ENCODE measurements at places on chromosomes 2 and 18.

GRCh38 chr18:72727038-72727655 lies 140.6 kb downstream of the NETO1 start:
- no peak for DNase-seq

- DNase-seq: no peak
These were observed 567.7 kb downstream of the DCC start for GRCh38 chr18:52907543-52908308.

DNA sequence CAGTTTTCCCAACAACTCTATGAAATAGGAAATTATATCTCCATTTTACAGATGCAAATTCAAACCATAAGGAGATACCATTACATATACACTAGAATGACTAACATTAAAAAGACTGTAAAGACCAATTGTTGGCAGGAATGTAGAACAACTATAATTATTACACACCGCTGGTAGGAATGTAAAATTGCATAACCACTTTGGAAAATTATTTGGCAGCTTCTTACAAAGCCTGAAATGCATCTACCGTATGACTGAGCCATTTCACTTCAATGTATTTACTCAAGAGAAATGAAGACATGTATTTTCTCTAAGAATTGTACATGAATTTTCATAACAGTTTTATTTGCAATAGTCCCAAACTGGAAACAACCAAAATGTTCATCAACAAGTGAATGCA lies 189.1 kb upstream of the BCL2L11 start:
- DNase-seq: peak; percentile 56

- no peak for DNase-seq
These were observed 151.0 kb downstream of the OSR1 start for GRCh38 chr2:19207452-19207851.

DNA sequence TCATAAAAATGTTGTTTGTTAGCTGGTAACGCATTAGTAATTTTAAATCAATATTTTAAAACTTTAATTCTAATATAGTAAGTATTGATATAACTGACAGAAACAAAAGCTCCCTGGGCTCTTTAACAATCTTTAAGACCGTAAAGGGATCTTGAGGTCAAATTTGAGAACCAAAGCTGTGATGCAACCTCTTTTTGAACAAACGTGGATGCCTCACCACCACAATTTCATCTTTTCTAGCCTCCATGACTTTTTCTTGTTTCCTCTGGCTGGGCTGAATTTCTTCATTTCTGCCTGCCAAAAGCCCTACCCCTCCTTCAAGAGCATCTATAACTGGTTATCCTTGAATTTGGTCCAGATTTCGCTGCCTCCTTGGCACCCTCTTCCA lies 563 bp upstream of the POLE4 start:
- peak; percentile 50 for DNase-seq

GRCh38 chr2:64331114-64331645 lies 122.8 kb upstream of the LGALSL start:
- DNase-seq: no peak

DNA sequence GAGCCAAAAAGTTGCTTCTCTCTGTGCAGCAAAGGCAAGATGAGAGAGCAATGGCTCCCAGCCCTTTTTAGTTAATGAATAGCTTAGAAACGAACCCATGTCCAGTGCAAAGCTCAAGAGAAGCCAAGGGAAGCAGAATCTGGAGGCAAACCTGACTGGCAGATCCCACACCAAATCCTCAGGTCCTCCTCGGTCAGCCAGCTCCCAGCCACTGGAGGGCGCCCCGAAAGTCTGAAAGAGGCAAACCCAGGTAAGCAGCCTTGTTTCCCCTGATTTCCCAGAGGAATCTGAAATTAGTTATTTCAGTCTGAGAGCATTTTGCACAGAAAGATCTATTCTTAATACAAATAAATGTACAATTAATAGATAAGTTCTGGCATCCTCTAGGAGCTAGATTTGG lies 71.3 kb upstream of the PID1 start:
- peak; percentile 21 for DNase-seq

- no peak for DNase-seq
These were observed 47.4 kb downstream of the MFSD6 start for GRCh38 chr2:190455358-190456095.

- DNase-seq: no peak
These were observed 38.8 kb downstream of the MAPRE2 start for GRCh38 chr18:35080058-35080457.

DNA sequence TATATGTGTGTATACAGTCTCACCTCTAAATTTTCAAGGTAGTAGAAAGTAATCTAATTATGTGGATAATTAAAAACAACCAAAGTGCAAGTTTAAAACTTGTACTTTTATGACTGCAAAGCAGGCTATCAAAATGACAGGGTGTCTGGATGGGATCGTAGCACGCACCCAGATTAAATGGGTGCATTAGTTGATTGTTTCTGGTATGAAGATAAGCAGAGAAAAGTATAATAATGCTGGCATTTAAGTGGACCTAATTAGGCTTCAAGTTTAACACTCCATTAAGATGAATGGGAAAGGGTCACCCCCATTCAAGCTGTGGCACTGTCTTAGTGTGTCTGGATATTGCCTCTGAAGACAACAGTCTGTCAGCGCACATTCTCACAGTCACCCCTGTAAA lies 124.6 kb upstream of the ZEB2 start:
- DNase-seq: no peak

- DNase-seq: no peak
These were observed 14.9 kb downstream of the PROKR1 start for GRCh38 chr2:68658266-68658665.

- no peak for DNase-seq
These were observed 62.7 kb upstream of the EML6 start for GRCh38 chr2:54660752-54661151.

- DNase-seq: no peak
These were observed 18.6 kb downstream of the MBOAT2 start for GRCh38 chr2:8984855-8985254.

DNA sequence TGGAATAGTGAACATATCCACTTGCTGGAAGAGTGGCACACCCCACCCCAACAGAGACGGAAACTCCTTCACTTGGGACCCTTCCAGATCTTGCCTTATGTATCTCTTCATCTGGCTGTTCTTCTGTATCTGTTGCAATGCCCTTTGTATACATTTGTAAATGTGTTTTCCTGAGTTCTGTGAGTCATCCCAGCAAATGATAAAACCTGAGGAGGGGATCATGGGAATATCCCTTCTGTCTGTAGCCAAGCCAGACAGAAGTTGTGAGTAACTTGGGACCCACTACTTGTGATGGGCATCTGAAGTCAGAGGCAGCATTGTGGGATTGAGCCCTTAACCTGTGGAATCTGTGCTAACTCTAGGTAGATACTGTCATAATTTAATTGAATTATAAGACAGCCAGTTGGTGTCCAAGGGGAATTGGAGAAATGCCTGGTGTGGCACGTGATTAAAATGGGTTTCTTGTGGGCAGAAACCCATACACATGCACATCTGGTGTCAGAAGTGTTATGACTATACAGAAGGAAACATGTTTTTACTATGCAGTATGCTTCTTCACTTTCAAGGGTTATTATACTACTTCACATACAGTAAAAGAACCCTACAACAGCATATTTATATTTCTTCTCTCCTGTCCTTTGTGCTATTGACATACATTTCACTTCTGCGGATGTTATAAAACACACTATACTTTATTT lies 32.3 kb upstream of the TMEM247 start:
- peak; percentile 89 for DNase-seq

DNA sequence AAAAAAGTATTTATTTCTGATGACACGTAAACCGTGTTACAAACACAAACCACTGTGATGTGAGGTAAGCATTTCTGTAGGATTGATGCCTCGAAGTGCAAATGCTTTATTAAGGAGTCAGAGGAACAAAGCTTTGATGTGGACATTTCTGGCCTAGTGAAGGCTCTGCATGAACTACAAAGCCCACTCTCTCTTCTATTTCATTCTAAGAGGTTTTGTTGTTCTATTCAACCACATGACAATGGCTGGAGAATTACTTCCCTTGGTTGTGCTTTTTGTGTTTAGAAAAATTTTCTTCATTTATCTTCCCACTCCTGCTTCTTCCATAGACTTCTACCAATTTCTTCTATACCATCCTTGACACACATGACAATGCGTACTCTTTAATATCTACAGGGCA lies 125.7 kb upstream of the CCDC195 start:
- DNase-seq: no peak

GRCh38 chr2:240112914-240113690 lies 23.0 kb downstream of the COPS9 start:
- DNase-seq: no peak

DNA sequence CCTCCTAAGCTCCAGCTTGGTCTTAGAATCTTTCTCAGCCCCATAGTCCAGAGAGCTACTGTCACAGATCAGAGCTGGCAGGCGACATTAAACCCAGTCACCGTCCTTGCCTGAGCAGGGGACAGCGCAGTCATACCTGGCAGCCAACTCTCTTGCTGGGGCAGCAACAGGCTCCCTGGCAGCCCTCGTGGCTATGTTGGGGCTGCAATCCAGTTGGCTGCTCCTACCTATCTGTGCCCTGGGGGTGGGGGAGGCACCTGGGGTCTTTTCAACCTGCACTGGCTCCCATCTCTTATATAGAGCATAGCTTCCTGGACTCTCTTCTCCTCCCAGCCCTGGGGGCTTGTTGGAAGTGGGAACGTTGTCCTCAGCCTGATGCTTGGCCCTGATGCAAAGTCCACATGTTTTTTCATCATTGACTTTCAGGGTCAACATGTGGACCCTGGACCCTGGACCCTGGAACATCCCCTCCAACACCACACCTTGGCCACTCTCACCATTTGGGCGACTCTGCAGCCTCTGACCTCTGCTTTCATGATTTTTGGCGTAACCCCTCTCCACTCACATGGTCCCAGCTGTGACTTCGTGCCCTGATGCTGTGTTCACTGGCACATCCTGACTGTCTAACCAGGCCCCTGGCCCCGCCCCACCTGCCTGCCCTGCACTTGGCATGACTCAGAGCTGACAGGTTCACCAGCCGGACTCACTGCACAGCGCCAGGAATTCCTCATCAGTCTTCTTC lies 45.6 kb downstream of the ATOH8 start:
- no peak for DNase-seq

DNA sequence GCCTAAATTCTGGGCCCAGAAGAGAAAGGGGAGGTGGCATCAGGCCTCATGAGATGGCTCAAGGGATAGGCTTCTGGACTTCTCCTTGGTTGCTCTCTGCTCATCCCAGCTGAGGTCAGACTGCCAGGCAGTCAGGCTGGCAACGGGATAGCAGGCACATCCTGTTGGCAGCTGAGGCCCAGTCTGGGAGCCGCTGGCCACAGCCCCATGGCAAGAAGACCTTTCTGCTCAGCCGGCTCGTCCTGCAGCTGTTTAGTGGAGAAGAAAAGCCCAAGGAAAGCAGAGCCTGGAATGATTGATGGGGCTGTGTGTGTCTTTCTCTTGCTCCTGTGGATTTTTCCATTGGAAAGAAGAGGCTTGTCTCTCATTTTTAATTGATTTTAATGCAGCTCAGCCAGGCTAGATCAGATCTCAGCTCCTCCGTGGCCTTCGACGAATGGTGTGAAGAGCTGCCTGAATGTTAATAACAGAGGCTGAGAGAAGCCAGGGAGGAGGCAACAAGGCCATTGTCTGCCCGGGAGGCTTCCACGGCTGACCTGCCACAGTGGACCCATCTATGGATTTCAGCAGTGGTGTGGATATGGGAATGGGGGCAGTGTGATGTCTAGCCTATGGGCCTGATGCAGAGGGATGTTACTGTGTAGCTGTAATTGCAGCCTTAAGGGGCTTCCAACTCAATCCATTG lies 99.5 kb downstream of the HS1BP3 start:
- no peak for DNase-seq

DNA sequence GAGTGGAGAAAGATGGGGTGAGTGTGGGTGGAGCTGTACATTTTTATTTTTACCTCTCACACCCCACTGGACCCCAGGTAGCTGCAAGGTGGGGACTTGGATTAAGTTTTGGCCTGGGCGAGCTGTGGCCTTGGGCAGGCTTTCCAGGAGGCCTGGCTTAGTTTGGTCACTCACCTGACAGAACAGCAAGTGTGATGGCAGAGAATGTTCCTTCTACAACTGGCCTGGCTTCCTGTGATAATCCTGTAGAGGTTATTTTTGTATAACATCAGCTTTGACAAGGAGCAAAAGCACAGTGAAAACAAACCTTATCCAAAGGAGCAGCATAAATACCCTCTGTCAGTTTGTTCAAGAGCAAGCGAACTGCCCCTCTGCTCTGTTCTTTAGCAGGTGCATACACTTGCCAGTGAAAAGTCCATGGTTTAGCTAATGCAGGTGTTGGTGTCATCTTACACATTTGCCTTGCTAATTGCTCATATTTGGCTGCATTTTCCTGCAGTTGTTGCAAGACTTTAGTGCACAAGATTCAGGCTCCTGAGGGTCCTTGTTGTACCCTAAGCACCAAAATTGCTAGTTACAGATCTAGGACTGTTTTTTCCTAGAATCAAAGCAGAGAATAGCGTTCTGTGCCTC lies 6.3 kb downstream of the THNSL2 start:
- DNase-seq: no peak

DNA sequence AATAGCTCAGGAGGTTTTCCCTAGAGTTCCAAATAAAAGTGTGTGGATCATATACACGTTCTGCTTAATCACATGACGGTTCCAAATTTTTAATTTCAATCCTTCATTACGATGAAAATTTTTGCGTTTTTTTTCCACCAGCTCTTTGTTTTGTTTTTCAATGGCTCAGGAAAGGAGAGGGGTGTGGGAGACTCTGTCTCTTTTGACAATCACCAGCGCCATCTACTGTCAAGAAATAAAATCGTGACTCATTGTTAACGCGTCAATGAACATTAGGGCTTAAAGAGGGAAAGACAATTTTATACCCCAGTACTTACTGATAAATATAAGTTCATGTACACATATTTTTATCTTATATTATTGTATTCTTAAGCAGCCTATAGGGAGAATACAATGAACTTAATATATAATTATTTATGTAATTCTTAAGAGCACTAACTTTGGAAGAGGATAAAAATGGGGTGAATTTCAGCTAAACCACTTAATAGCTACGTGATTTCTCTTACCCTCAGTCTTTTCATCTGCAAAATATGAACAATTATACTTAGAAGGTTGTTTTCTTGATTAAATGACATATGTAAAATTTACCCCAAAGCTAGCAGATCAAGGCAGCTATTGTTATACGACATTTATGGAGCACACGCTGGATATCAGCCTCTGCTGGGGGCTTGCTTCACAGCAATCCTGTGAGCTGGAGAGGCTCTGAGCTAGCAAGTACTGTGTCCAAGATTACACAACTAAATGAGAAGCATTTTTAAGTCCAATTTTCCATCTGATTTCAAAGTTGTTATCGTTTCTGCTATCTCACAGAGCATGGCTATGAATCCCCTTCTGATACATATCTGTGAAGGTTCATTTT lies 47.4 kb upstream of the RMDN2 start:
- peak; percentile 53 for DNase-seq

GRCh38 chr2:143123911-143124310 lies 5.3 kb upstream of the ARHGAP15 start:
- DNase-seq: no peak

DNA sequence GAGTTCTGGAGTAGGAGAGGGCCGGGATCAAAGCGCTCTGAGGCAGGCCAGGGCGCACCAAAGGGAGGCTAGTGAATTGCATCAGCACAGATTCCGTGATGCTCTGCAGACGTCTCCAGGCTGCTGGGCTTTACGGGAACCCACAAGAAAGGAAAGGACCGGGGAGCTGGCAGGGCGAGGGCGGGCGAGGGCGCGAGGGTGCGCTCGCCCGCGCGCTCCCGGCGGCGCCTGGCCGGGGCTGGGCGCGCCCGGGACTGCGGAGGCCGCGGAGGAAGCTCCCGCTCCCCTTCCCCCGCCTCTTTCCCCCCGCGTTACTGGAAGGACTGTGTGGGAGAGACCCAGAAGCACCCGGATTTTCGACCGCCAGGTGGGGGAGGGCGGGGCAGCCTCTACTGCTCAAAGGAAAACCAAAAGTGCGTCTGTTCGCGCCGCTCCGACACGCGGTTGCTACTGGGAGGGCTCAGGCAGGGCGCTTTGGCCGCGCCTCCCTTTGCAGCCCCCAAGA lies 2.4 kb upstream of the FOSL2 start:
- peak; percentile 98 for DNase-seq

- no peak for DNase-seq
These were observed 39.3 kb upstream of the GYPC start for GRCh38 chr2:126616606-126617069.
